Stimulated activated CD4-positive, alpha-beta T cell treated with anti-CD3 and anti-CD28 coated beads, Interleukin-12 subunit alpha, Interleukin-12 subunit beta, amount 100 ng/mL, for 4 hours (primary cell): ENCODE measurements at places on chromosomes 1 and 21.

DNA sequence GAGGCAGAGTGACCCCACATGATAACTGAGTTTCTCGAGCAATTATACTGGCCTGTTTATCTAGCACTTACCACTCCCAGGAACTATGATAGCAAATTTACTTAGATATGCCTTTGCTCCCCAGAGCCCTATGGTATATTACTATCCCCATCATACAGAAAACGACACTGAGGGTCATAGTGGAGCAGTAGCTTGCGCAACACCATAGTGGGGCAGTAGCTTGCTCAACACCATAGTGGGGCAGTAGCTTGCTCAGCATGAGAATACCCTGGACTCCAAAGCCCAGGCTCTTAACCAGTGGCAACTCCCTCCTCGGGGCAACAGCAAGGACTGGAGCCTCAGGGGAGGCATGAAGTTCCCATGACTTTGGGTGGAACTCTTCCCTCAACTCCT lies 211.9 kb downstream of the NPHP4 start:
- no peak for DNase-seq

DNA sequence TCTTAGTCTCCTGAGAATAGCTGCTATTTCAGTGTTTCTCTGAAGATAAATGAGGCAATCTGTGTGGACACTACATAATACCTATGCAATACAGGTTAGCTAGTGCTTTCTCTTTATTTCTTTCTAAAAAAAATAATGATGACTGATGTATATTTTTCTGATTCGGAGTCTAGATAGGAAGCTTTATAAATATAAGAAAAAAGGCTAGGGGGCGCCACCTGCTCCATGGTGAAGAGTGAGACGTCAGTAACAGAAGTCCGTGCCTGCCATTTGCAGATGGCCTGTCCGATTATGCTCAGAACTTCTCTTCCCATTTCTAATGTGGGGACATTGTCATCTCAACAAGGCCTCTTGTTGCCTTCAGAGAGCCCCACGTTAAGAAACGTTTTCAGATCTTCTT lies 26.4 kb downstream of the QSOX1 start:
- no peak for DNase-seq

GRCh38 chr1:75338616-75339483 lies 204.7 kb downstream of the LHX8 start:
- DNase-seq, result no peak

DNA sequence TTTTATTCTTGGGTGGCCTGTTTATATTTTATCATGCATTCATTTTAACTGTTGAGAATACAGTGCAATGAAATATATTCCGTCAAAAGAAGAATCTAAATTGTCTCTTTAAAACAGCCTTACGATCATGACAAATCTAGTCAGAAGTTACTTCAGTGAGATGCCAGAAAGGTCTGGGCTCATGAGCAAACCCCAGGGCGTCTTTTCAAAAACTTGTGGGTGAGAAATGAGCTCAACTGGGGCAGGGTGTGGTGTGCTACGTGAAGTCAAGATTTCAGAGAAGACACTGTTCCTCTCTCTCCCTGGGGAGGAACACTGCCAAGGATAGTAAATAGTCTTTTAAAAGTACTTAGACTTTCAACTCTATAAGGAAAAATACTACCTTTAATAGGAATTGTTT lies 13.4 kb upstream of the UAP1 start:
- DNase-seq, result no peak

DNA sequence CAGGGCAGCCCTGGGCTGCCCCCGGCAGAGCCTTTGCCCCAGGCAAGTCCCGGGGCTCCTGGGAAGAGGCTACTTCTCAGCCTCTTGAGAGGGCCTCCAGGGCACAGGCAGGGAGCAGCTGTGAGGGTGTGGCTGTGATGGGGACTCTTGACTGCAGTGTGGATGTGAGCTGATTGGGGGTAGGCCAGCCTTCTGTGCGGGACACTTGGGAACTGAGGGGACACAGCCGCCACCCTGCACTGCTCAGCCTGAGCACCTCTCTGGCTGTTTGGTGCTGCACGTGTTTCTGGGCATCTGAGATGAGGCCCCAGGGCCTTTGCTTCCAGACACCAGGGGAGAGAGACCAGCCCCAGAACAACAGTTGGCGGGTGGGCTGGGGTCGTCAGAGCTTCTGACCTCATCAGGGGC lies 62.1 kb downstream of the SKI start:
- DNase-seq, result no peak

GRCh38 chr1:90711696-90712095 lies 5.4 kb downstream of the BARHL2 start:
- no peak for DNase-seq

GRCh38 chr21:21955204-21955603 lies 957.0 kb downstream of the NCAM2 start:
- no peak for DNase-seq

- DNase-seq, result no peak
Measured at GRCh38 chr1:34612091-34612827, 142.6 kb upstream of the GJB5 start.

- DNase-seq, result no peak
Measured at GRCh38 chr1:10906866-10907519, 105.5 kb upstream of the TARDBP start.

DNA sequence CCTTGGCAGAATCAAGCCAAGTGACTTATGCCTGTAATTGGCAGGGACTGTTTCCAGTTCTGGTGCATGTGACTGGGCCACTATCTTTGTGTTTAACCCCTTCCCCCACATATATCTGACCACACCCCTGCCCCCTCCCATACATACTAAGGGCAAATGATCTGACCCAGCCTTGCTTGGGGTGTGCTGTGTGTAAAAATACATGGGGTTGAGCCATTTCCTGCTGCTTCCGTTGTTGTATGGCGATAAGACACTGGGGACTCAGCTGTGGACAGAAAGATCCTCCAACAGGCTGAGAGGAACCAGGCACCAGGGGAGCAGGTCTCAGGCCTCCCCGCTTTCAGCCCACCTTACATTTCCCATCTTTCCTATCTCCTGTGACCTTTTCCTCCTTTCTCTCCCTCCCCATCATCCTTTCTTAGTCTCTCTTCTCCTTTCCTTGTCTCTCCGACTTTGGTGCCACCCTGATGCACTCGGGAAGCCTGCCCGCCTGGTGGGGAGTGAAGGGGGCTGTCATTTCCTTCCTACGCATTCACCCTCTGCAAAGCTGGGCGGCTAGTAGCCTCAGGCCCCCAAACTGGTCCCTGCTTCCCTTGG lies 39.7 kb downstream of the TMCC2 start:
- no peak for DNase-seq

DNA sequence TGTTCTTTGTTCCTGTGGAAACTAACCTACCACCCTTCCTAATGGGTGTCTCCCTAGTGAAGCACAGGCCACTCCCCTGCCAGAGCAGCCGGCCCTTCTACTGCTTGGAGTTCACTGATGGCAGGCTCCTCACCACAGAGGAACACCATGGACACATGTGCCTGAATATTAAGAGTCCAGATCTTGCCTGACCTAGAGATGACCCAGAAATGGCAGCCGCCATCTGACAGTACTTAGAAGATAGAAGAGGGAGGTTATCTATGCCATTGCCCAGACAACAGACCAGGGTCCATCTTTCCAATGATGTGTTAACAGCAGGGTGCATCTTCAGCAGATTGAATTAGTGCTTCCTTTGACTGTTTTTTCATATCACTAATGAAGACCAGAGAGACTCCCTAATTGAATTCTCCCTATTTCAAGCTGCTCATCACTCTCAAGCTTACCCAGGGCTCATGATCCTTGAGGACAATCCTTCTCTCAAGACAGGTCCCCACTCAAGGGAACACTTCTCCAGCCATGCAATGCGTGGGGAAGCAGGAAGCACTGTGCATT lies 59.8 kb downstream of the PLEKHA6 start:
- no peak for DNase-seq

- no peak for DNase-seq
Measured at GRCh38 chr1:11374748-11375110, 101.7 kb downstream of the UBIAD1 start.

DNA sequence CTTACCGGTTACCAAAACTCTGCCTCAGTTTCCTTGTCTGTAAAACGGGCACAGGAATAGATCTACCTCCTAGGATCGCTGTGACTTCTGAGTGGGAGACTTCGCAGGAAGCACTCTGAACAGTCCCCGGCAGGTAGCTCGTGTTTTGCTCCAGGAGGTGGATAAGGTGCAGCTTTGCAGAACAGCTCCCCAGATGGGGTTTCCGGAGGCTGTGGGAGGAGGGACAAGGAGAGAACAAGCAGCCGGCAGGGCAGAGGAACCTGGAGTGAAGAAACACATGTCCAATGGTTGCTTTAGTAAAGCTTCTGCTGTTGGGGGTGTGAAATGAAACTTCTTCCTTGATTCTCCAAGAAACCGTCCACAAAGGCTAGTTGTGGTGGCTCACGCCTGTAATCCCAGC lies 95.5 kb upstream of the TARDBP start:
- no peak for DNase-seq

GRCh38 chr1:221809091-221810029 lies 67.5 kb upstream of the DUSP10 start:
- no peak for DNase-seq

- no peak for DNase-seq
Measured at GRCh38 chr1:223421025-223421424, 27.8 kb downstream of the CCDC185 start.

DNA sequence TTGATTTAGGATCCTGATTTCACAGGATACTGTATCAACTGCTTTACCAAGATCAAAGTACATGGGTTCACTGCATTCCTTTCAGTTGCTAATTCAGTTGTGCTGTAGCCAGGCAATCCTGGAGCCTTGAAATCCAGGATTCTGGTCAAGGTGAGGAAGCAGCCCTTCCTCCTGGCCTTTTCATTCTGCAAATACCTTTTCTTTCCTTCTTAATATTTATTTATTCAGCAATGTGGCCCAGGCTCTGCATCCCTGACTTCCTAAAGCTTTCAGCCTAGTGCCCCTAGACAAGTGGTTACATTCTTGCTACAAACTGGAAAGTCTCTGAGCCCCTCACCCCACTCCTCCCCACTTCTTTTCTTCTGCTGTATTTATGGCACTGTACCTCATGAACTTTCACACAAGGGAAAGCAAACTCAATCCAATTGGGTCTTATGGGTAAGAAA lies 16.2 kb downstream of the LRRC8D start:
- no peak for DNase-seq

DNA sequence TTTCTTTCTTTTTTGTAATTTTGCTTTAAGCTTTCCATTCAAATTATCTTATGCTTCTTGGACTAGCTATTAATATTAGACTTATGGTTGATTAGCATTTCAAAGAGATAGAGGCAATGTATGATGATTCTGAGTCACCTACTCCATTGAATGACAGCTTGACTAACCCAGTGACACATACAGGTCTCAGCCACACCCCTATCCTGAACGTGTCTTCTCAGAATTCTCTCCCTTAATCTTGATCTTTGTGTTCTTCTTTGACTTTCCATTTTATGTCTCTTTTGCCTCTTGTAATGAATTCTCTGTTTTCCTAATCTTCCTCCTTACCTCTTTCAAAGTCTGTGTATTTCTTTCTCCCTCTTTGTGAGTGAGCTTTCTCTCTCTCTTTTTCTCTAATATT lies 241.1 kb downstream of the PDE4B start:
- DNase-seq, result no peak

GRCh38 chr1:156508205-156508954 lies 7.8 kb upstream of the MEF2D start:
- no peak for DNase-seq

DNA sequence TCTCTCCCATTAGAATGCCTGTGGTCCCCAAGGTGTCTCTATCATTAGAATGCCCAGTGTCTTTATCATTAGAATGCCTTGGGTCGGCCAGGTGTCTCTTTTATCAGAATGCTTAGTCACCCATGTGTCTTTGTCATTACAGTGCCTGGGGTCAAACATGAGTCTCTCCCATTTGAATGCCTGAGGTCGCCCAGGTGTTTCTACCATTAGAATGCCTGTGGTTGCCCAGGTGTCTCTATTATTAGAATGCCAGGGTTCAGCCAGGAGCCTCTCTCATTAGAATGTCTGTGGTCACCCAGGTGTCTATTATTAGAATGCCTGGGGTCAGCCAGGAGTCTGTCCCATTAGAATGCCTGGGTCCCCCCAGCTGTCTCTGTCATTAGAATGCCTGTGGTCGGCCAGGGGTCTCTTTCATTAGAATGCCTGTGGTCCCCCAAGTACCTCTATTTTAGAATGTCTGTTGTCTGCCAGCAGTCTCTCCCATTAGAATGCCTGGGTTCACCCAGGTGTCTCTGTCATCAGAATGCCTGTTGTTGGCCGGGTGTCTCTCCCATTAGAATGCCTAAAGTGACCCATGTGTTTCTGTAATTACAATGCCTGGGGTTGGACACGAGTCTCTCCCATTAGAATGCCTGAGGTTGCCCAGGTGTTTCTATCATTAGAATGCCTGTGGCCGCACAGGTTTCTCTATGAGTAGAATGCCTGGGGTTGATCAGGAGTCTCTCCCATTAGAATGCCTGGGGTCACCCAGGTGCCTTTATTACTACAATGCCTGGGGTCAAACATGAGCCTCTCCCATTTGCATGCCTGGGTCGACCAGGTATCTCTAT lies 57.1 kb downstream of the RNF187 start:
- no peak for DNase-seq
